ENCODE measurements at places on chromosomes 5 and 9.

DNA sequence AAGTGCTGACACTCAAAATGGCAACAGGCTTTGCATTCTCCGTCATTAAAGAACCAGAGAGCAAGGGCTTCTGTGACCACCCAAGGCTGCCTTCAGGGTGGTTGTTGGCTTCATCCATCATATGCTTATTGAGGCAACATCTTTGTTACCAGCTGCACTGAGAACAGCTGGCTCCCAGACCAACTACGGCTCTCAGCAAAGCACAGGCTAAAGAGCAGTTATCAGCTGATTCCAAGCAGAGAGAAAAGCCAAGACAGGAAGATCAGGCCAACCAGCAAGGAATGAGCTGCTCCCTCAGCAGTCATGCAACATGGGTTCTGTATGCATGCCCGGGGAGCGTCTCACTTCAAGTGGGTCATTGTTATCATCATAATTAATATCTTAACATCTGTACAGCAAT, 358.9 kb downstream of the ACTL7B start:
- DNase-seq: no peak

DNA sequence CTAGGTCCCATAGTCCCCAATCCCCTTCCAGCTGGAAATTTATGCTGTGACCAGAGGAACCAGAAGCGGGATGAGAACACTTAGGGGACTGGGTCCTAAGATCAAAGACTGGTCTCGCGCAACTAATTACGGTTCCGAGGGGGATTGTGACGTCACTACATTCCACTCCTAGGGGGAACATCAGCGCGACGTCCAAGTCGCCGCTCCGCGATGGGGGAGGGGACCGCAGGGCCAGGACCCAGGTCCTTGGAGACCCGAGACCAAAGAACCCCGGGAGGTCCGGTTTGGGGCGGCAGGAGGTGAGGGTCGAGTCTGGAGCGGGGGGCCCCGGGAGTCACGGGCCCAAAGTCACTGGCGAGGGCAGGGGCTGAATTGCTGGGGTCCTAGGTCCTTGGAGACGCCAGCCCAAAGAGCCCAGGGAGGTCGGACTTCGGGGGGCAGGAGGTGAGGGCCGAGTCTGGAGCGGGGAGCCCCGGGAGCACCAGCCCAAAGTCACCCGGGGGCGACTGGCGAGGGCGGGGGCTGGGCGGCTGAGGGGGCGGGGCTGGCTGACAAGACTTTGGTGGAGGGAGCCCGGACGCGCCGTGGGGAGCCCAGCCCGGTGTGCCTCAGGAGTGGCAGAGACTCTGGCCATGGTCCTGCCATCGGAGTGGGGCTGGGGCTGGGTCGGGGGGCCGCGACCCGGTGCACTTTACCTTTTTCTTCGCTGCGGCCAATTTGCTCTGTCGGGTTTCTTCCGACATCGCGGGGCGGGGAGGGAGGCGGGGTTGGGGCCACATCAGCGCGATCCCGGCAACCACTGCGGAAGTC, at the start of gene GOLGA2:
Gene GOLGA2, minus strand, starts transcription at position 810 of the 810 bp plus-strand sequence. Its CDS starts 31 bp downstream, at position 779.
- DNase-seq: peak; percentile 52

- DNase-seq: no peak
These were observed 35.8 kb upstream of the SPRY4 start for GRCh38 chr5:142360607-142361120.

- no peak for DNase-seq
These were observed 1.4 kb upstream of the SPTAN1 start for GRCh38 chr9:128550770-128551656.

DNA sequence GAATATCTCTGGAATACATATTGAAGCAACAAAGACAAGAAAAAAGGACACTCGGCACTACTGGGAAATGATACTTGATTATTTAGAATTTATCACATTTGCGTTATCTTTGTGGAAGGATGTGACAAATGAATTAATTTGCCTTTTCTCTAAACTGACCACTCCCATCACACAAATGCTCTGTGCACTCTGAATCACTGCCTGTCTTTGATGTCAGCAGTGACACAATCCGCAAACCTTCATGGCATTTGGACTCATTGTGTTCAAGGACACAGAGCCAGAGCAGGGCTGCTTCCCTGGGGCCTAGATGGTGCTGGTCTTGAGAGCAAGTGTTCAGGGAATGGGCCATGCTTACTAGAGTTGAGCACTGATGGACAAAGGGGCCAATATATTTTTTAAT, 4.9 kb upstream of the KIF4B start:
- DNase-seq: no peak

GRCh38 chr5:152425083-152425482, 20.0 kb upstream of the NMUR2 start:
- DNase-seq: no peak

GRCh38 chr9:116274293-116274692, 120.7 kb downstream of the PAPPA start:
- DNase-seq: no peak

- no peak for DNase-seq
These were observed 1.6 kb downstream of the HAPLN1 start for GRCh38 chr5:83718936-83719495.

GRCh38 chr5:178297751-178298150, 65.1 kb upstream of the PHYKPL start:
- no peak for DNase-seq

- DNase-seq: no peak
These were observed 118.2 kb upstream of the TXNDC8 start for GRCh38 chr9:110455860-110456259.

DNA sequence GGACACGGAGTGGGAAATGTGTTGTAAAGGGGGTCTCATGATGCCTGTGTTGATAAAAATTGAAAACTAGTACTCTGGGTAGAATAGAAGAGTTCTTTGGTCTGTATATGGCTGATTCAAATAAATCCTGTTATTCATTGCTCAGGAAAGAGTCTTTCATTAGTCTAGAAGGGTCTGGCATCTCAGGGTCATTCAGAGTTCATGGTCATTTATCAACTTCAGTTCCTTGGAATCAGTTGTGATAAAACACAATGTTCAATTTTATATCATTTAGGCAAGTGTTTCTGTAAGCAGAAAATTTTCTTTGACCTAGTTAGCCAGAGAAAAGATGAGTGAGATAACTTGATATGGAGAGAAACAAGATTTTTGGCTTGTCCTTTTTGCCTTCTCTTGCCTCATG, 36.3 kb downstream of the SPATA31D1 start:
- DNase-seq: no peak

DNA sequence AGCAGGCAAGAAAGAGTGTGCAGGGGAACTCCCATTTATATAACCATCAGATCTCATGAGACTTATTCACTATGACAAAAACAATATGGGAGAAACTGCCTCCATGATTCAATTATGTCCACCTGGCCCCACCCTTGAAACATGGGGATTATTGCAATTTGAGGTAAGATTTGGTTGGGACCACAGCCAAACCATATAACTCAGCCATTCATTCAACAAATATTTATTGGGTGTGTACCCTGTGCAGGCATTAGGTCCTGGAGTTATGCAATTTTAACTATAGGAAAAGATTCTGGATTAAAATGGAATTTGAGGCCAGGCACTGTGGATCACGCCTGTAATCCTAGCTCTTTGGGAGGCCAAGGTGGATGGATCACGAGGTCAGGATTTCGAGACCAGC, 124.2 kb upstream of the GAS1 start:
- no peak for DNase-seq

- DNase-seq: no peak
These were observed 3.0 kb upstream of the CDX1 start for GRCh38 chr5:150163547-150164059.

DNA sequence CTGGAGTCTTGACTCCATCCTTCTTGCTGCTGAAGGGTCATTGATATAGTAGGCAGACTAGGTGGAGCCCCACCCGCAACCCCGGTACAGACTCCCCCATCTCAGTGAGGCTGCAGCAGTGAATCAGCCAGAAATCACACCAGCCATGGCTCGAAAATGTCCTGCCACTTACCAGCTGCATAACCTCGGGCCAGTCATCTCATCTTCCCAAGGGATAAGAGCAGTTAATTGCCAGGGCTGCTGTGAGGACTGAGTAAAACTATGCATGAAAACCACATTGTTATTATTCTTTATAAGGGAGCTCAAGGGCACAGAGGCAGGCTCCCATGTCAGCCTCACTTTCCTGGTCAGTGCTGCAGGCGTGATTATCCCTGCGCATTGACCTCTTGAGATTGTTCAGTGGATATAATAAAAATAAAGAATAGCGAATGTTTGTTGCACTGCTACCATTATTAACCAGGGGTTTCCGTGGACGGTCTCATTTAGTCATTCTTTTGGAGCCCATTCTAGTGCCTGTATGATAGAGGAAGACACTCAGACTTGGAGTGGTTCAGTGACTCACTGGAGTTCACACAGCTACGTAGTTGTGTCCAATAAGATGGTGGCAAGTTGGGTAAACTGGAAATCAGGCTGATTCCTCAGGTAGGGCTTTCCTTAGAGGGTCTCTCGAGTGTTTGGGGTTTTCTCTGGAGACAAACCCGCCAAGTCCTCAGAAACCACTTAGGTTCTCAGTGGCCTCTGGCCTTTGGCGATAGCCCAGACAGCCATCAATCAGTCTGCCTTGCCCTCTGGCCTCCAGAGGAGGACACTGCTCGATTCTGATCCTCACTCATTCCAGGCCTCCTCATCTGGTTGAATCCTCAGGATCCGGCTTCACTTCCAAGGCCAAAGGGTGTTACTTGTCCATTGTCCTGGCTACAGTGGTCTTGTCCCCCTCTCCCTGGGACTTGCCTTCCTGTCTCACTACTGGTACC, 39.9 kb downstream of the COL15A1 start:
- no peak for DNase-seq

DNA sequence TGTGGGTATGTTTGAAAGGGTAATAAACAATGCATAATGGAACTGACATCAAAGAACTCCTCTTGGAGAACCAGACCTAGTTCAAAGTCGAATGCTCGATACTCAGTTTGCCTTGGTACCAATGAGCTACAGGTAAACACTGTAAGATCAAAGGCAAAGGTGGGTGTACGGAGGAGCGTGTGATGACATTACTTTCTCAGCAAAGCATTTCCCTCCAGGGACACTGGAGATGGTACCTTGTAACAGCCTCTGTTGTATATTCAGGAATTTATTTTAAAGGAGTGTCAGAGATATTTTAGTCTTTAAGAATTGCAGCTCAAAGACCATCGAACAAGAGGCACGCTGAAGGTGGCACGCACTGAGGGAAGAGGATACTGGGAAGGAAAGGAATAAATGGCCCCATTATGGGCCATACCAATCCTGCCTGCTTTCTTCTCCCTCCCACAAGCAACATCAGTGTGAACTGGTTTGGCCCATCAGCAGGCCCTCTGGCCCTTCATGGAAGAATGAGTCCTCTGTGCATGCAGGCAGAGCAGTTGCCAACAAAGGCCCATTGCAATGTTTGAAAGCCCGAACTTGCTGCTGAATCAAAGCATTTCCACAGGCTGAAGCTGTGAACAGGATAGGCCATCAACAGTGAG, 410.2 kb downstream of the ACTL7B start:
- DNase-seq: no peak

DNA sequence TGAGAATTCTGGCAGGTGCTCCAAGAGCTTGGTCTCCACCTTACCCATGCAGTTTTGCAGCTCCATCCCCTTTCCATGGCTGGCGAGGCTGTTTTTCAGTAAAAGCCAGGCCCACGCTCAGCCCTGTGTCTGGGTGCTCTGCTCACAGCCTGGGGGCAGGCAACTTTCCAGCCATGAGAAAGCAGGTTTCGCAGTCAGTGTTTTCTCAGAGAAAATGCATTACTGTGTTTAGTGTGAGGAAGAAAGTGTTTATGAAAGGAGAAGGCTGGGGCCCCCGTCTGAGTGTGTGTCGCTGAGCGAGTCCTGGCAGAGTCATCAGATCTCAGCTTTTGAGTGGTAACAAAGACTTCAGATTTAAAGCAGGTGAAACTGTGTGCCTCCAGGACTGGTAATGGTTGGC, 248.1 kb downstream of the IRX1 start:
- DNase-seq: no peak

DNA sequence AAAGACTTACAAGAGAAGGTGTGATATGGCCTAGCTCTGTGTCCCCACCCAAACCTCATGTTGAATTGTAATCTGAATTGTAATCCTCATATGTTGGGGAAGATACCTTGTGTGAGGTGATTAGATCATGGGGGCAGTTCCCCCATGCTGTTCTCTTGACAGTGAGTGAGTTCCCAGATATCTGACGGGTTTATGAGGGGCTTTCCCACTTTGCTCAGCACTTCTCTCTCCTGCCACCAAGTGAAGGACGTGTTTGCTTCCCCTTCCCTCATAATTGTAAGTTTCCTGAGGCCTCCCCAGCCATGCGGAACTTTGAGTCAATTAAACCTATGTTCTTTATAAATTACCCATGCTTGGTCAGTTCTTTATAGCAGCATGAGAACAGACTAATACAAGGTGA, 49.0 kb downstream of the CDO1 start:
- no peak for DNase-seq
